ENCODE measurements at places on chromosomes 3 and 15.

DNA sequence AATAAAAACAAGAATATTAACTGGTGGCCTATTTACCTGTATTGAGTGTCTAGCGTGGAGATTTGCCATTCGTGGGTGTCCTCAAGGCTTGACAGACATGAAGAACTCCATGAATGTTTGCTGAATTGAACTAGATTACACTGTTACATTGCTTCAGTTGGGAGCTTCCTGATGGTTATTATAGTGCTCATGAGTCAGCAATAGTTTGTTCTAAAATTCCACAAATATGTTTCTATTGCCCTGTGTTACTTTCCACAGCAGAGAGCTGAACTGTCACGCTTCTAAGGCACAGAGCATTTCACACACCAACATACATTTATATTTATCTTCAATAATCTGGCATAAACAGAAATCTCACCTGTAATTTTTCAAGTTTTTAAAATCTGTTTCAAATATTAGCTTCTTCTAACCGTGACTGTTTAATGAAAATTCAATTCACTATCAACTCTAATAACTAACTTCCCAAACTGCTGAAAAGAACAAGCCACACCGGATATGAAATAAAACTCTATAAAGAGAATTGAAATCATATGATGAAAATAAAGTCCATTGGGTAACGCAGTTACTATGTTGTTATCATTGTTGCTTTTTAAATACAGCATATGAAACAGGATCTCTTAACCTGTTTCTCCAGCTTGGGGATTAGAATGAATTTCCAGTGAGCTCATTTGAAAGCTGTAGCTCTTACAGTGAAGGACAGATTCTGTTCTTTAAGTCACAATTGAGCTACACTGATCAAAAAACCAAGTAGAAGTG lies 61.2 kb upstream of the MCF2L2 start:
- peak; percentile 74 for DNase-seq

DNA sequence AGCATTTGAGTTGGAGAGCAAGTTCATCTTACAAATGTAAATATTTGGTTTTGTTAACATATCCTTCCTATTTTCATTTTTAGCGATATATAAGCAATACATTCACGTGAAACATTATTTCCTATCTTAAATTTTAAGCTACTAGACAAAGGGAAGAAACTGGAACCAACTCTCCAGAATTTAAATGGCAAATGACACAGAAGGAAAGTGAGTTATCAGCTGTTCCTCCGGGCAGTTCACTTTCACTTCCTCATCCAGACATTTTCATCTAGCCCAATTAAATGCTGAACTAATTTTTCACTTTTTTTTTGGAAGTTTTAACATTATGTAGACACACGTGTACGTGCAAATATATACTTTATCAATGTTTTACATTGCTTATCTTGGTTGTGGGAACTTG lies 58.7 kb downstream of the MORC1 start:
- no peak for DNase-seq

- DNase-seq, result no peak
These were observed 537.7 kb upstream of the ZNF385D start for GRCh38 chr3:22288756-22289155.

GRCh38 chr3:194871143-194871863 lies 185.6 kb downstream of the FAM43A start:
- peak; percentile 92 for DNase-seq

DNA sequence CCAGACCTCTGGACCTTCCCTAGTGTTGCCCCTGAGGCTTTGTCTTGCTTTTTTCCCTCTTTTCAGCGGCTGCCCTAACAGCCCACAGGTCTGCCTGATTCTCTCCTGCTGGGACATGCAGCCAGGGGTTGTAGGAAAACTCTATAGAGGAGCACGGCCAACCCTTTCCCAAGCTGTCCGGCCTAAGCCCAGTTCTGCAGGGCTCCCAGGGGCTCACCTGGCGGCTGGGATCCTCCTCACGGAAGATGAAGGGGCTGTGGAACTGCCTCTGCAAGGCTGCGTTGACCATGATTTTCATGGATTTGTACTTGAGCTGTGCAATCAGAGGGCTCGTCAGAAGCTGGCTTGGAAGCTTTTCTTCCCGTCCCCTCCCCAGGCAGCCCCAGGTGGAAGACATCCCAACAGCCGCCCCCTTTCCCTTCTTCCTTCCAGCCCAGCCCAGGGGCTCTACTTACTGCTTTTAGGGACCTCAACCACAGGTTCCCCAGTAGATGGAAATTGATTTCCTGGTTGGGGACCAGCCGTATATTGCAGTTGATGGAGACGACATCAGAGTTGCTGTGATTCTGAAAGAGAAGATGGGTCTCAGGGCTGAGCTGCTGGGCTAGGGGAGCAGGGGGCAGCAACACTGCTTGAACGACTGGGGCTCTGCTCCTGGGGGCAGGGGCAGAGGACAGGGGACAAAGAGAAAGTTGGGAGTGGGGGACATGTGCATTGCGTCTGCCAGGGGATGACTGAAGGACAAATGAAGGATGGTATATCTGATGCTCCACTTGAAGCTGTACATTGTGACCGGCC lies 29.8 kb downstream of the FEM1B start:
- no peak for DNase-seq

GRCh38 chr3:38713121-38713520 lies 63.6 kb upstream of the SCN5A start:
- DNase-seq, result no peak

GRCh38 chr3:160346511-160346910 lies 52.5 kb downstream of the IFT80 start:
- DNase-seq, result no peak

DNA sequence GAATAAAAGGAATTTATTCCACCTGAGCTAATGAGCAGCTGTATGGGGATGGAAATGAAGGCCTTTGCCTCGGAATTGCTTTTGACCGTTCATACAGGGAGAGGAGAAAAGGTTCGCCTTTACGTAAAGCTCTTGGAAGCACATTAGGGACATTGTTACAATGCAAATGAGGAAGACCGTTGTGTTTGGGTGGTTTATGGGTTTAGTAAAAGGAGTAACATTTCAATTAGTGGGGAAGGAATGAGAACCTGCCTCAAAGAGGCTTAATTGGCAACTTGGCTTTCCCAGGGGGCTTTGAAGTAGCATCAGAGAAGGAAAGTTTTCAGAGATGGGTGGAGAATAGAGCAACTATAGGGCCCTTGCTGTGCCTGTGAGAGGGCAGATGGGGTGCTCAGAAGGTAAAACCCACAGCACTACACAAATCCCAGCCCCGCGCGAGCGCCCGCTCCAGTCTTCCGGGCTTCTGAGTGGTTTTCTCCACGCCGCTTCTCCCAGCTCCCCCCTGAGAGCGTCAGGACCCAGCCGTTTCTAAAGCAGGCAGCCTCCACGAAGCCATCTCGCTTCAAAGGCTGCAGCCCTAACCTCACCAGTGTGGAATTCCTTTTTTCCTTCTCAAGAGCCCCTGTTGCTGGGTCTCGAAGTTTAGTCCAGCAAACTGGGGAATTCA lies 192.0 kb upstream of the HES1 start:
- no peak for DNase-seq

DNA sequence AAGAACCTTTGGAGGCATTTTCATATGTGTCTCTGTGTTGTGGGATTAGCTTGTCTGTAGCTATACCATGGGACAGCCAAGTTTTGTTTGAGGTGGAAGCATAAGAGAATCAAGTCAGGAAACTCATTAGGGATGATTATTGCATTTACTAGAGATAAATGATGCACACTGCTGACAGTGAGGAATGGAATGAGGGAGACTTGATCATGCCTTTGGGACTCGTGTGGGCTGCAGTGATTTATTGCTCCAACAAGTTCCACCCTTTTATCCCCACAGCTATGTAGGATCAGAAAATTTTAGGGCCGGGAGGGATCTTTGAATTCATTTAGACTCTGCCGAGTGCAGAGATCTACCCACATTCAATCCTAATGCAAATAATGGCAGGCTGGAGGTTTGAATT lies 16.3 kb downstream of the ZNF385D start:
- DNase-seq, result no peak

DNA sequence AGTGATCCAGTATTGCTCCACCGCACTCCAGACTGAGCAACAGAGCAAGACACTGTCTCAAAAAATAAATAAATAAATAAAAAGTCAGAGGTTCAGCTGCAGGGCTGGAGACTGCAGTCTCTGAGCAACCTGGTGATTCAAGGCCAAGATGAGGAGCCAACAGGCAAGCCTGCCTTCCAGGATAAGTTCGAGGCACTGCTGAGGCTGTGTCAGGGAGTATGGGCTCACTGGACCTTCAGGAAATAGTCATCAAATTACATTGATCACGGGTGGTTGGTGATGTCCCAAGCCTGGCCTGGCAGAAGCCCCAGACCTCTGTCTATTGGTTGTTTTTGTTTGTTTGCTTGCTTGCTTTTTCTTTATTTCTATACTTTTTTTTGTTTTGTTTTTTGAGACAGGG lies 41.5 kb downstream of the IDH2 start:
- DNase-seq, result peak; percentile 37

DNA sequence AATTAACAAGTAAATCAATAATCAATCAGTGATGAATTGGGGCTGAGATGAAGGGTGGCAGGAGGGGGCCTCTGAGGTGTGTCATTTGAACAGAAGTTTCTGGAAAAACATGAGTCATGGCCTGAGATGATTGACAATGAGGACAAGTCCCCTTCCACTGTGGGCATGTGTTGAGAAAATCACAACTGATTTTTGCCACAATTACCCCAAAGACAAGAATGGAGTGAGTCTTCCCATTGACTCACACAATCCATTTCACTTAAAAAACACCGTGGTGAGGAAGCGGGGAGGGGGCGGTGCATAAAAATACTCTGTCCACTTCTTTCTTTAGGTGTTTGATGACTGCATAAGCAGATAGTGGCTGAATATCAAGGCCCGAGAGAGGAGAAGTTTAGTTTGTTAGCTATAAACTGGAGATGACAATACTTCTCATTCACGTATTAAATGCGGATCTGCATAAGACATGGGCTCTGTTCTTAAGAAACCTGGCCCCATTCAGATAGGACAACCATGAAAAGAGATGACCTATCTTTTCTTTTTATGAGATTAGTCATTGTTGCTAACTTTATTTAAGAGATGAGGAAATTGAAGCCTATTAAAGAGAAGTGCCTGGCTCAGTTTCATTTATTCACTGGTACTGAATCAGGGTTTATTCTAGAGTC lies 34.7 kb downstream of the SHC4 start:
- no peak for DNase-seq

- peak; percentile 3 for DNase-seq
These were observed 61.3 kb downstream of the HERC2 start for GRCh38 chr15:28260722-28261121.

DNA sequence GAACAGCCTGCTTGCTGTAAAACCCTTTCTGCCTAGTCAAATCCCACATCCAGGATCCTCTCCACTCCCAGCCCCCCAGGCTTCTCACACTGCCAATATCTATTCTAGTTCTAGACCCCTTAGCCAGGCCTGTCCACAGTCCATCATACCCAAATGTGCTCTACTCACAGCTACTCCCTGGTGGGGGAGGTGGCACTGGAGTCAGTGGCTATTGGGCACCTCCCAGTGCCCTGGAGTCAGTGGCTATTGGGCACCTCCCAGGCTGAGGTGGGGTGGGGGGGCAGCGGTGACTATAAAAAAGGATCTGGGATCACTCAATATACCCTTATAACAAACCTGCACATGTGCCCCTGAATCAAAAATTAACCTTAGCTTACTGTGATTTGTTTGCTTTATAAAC lies 773 bp upstream of the DISP2 start:
- no peak for DNase-seq

DNA sequence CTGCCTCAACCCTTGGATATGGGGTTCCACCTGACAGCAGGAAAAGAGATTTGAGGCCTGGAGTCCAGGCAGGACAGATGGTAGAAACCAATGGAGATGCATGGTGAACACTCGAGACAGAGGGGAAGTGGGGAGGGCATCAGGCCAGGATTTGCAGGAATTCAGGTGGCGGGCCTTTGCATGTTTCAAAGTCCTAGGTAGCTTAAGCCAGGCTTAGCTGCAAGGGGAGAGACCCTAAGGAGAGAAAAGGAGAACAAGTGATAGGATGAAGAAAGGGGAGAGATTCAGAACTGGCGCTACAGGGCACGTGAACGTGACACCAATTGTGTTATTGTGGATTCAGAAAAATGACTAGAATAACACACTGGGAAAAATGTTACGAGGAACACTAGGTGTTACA lies 182.6 kb downstream of the PDZRN3 start:
- no peak for DNase-seq

- no peak for DNase-seq
These were observed 30.9 kb upstream of the CLK3 start for GRCh38 chr15:74584779-74585178.

GRCh38 chr3:15327941-15328340 lies 4.4 kb downstream of the SH3BP5 start:
- peak; percentile 42 for DNase-seq
